NCI-H345 (cell line): ENCODE measurements at places on chromosomes 4 and X.

GRCh38 chrX:135340831-135341230, 31.6 kb downstream of the ETDC start:
- DNase-seq, result no peak

GRCh38 chr4:123121241-123121907, 199.0 kb upstream of the NUDT6 start:
- no peak for DNase-seq

DNA sequence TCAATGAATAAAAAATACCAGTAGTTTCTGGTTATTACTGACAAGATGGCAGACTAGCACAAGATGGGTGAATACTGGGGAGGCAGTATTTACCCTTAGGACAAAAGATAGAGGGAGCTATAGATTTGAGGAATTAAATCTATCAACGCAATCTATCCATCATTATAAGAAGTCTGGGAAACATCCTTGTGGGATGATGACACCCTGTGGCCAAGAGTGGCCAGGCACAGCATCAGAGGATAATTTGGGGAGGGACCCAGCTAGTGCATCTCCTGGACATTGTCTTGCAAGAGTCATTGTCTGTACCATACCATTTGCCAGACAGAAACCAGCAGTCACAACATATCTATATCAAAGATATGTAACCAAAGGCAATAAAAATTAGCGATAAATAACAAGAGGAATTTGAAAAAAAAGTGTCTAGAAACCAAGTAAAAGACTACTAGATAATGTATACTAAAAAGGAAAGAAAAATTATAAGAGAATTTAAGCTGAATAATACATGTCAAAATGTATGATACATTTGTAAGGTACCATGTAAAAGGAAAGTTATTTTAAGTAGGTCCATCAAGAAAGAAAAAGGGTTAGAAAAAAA, 22.9 kb downstream of the KCTD8 start:
- no peak for DNase-seq

GRCh38 chrX:30935985-30936384, 46.9 kb upstream of the TAB3 start:
- no peak for DNase-seq

- DNase-seq, result no peak
These were observed 132.3 kb downstream of the CBR4 start for GRCh38 chr4:168877511-168878491.

DNA sequence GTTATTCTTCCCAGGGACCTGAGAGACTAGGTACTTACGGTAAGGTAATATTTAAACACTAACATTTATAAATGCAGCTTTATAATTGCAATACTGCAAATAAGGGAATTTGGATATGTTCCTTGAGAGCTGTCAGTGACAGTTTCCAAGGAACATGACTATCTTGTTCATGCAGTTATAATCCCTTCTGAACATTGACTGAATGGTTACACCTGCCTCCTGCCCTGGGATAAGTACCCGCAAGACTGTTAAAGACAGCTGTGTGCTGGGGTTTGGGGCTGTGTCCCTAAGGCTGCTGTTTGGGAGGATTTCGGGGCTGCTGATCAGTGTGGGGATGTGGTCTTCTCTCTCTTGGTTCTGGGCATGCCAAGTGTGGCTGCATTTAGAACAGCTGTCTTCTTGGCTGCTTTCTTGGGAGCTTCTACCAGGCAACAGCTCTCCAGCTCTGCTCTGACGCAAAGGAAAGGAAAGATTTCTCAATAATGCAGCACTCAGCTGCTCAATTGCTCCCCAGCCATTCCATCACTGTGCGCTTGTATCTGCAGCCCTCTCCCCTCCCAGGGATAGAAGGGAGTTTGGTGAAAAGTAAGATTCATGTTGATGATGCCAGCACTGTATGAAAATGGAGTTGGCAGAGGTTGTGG, 298.8 kb upstream of the TAPT1 start:
- no peak for DNase-seq

DNA sequence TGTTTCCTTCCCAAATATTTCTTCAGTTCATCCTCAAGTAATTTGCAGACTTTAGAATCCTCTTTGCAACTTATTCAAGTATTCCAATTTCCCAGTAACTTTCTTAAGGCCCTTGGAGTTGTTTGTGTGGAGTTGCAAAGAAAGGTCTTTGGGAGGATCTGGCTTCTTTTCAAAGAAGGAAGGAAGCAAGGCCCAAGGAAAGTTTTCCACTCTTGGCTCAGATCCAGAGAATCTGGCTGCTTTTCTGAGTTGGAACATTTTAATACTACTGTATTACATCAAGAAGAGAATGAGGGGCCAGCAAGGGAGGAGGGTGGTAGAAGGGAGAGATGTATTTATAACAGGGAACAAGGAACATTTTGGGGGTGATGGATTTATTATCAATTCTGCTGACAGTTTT, 10.5 kb downstream of the CDX4 start:
- no peak for DNase-seq

DNA sequence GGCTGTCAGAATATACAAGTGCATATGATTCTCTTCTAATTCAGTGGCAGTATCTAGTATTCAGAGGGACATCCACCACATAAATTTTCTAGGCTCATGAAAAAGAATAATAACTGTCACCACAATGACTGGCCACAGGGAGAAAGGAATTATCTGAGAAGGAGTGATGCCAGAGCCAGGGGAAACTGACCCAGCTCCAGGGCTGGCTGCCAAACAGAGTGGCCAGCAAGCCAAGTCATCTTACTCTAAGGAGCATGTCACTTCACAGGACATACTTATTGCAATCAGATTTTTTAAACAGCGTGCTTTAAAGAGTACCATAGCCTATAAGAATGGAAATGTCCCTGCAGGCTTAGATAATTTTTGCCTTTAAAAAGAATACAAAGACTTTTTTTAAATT, 5.8 kb upstream of the SEPTIN11 start:
- DNase-seq, result no peak

GRCh38 chr4:165631912-165632311, 241.1 kb upstream of the TLL1 start:
- DNase-seq, result peak; percentile 10

- no peak for DNase-seq
These were observed 6.0 kb upstream of the DUSP9 start for GRCh38 chrX:153640736-153641575.

DNA sequence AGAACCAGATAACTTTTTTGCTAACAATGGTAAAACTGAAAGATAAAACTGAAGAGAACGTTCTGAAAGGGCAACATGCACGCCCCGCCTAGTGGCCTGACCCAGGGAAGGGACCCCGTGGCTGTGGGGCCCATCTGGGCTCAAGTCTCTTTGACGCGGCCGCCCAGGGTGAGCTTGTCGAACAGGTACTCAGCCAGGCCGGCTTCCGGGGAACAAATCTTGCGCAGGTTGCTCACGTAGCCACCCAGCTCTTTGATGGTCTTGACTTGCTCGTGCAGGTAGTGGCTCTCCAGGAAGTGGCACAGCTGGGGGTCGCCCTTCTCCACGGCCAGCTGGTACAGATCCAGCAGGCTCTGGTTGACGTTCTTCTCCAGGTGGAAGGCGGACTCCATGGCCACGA, 579 bp downstream of the FTHL17 start:
- no peak for DNase-seq

DNA sequence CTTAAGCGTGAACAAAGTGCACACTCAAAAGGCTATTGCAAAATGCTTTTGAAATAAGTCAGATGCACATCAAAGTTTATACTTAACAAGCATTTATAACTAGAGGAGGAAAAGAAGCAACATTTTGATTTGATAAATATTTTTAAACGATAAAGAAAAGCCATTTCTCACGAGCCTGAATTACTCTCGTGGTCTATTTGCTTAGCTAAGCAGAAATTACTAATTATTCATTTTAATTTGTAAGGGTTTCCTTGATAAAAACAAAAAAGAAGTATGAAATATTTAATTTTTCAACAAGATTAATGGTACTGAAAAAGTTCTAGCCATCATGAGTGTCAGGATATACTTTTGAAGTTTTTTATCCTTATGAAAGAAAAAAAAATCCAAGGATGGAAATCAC, 78.2 kb downstream of the UNC5C start:
- DNase-seq, result no peak

DNA sequence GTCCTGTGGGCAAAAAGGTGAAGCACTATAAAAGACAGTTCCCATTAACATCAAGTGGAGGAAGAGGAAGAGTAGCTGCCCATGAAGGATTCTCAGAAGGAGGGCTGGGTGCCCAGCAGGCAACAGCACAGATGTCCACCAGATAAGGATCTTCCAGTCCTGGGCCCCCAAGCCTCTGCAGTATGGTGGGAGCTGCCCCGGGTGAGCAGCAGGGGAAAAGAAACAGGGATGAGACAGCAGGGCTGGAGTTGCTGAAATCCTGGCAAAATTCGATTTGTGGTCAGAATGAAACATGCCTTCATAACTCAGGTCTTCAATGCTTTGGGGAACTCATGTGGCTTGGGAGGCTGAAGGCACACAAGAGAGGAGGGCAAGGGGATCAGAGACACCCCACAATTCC, 94.6 kb downstream of the RASL11B start:
- no peak for DNase-seq

GRCh38 chrX:97763391-97763790, 879.7 kb downstream of the RPA4 start:
- no peak for DNase-seq

DNA sequence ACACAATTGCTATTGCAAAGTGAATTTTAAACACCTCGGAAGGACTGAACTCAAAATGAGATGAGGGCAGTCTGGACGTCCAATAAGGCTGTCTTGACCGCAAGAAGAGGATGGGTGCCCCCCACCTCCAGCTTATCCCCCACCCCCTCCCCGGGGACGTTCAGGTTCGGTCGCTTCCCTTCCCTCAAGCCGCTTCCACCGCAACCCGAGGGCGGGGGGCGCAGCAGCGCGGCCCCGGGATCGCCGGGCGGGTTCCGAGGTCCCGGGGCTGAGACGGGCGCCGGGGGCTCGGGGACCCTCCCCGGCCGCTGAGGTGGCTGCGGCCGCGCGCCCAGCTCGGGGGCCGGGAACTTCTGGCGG, 480 bp downstream of the USP46 start:
- no peak for DNase-seq

GRCh38 chr4:172055046-172055445, 241.8 kb downstream of the GALNTL6 start:
- DNase-seq, result no peak

DNA sequence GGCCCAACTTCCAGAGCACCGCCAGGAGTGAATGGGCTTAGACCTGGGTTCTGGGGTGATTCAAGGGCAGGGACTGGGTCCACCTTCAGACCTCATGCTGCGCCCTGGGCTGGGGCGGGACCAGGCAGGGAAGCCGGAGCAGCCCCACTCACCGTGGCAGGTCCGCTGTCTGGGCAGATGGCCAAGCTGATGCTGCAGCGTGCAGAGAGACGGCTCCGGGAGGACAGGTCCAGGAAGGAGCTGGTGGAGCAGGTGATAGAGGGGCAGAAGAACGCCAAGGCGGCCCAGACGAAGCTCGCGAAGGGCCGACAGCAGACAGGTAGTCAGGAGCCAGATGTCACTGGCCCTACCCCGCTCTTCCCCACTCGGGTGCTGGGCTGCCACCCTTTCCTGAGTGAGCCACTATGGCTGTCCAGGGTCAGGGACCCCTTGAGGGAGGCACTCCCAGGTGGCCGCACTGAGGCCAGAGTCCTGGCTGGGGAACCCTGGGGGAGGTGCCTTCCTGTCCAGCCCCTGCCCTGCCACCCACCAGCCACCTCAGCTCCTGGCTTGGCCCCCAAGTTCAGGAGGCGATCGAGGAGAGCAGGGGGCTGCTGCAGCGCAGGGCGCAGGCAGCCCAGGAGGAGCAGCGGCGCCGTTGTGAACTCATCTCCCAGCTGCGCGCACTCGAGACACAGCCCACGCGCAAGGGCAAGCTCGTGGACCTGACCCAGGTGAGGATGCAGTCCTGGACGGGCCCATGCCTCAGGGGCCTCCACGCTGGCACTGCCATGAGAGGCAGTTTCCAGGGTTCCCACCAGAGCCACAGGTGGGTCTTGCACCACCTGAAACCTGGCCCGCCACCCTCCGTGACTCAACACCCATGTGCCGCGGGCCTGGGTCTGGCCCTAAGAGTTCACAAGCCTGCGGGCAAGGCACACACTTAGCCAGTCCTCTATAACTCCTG, 10.1 kb upstream of the RNF4 start:
- DNase-seq, result peak; percentile 28

- no peak for DNase-seq
These were observed 5.5 kb upstream of the PPP1R2C start for GRCh38 chrX:42783451-42783850.

GRCh38 chr4:173958445-173958844, 325.0 kb downstream of the FBXO8 start:
- no peak for DNase-seq

DNA sequence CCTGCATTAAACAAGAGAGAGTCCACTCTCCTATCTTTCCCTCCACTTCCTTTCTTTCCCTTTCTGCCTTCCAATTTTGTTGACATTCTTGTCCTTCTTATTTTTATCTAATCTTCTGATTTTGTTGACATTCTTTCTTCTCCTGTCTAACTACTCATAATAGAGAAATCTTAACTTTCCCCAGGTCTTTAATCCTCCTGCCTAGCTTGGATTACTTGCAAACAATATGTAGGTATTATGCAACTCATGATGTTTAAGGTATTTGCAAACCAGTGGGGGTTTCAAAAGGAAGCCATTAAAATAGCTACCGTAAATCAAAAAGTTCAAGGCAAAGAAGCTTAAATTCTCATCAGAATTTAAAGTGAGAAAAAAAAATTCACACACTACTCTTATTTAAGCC, 53.9 kb downstream of the PROM1 start:
- DNase-seq, result no peak

GRCh38 chr4:45100956-45101818, 374.8 kb upstream of the GNPDA2 start:
- DNase-seq, result no peak

DNA sequence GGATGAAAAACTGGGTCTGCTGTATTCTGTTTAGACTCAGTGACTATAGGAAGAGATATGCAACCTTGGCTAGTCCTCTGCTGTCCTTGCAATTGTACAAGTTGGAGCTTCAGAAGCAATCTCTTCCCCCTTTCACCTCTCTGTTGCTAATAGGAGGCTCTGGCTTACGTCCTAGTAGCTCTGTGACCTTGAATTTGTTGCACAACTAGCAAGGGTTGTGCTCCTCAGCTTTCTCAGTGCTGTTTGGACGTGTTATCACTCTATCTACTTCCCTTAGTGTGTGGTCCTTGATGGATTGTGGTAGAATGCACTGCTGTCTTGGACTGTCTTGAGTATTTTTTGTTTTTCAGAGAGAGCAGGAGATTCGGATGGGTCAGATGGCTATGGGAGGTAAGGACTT, 3.4 kb upstream of the ITGB1BP2 start:
- no peak for DNase-seq

DNA sequence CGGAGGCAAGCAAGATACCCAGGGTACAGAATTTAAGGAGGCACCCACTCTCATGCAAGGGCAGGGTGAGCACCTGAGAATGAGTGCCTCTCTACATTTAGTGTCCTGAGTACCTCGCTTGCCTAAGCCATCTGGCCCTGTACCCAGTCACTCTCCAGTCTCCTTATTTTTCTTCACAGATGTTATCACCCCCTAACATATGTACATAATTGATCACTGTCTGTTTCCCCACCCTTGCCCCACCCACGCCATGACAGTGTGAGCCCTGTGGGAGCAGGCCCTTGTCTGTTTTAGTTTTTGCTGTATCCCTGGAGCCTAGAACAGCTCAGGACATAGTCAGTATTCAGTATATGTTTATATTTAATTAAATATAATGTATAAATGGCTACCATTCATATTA, 113.6 kb downstream of the SPRY1 start:
- DNase-seq, result no peak

- DNase-seq, result no peak
These were observed 237.4 kb downstream of the SPANXN1 start for GRCh38 chrX:145484740-145485139.

GRCh38 chr4:11116940-11117339, 311.8 kb downstream of the HS3ST1 start:
- DNase-seq, result no peak
